T-helper 2 cell (primary cell): ENCODE measurements at places on chromosomes 13 and 19.

DNA sequence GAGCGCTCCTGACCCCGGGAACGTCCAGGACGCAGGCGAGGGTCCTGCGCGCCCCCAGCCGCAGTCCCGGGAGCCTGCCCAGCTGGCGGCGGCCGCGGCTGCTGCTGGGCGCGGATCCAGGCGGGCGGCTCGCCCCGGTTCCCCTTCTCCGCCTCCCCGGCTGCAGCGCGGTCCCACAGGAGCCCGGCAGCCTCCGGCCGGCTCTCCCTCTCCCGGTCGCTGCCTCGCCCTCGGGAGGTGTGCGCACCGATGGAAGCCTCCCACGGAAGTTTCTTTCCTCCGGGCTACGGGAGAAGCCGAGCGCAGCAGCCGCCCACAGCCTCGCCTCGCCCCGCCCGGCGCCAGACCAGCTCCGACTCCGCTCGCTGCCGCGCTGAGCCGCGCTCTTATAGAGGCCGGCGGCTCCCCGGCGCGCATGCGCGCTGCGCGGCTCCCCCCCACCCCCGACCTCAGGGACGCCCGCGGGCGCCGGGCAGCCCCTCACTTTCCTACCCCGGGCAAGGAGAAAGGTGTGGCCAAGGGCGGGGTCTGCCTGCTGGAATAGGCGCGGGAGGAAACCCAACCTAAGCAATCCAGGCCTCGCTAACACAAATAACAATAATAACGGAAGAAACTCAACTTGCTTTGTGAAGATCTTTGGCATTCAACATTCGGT lies at the start of gene SHISA2:
SHISA2 (minus strand) TSS at position 360 of the 655 bp plus-strand sequence. CDS start 1,041 bp downstream, outside the sequence.
- no peak for DNase-seq

DNA sequence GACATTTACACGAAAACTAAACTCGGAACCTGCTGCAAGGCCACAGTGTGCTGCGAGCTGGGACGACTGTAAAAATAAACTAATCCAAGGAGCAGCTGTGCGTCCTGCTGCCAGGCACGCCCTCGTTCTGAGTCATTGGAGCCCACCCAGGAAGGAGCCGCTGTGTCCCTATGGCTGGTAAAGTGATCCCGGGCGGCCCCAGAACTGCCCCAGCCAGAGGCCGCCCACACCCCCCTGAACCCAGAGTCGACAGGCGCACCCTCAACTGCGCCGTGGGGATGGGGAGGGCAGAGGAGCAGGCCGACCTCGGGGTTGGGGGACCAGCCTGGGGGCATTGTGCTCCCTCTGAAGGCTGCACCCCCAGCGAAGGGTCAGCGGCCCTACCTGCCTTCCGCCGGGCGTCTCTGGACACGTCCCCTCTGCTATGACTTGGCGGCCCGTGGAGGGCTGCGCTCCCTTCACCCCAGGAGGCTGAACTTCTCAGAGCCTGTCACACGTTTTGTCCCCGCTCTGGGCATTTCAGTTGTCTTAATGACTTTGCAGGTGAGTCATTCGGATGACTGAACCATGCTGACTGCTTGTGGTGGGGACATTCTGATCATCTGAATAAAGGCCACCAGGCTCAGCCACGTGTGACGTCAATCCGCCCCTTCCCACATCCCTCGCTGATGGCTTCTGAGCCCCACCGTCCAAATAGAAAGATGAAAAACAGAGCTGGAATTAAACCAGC lies 42.7 kb downstream of the ADPRHL1 start:
- no peak for DNase-seq

DNA sequence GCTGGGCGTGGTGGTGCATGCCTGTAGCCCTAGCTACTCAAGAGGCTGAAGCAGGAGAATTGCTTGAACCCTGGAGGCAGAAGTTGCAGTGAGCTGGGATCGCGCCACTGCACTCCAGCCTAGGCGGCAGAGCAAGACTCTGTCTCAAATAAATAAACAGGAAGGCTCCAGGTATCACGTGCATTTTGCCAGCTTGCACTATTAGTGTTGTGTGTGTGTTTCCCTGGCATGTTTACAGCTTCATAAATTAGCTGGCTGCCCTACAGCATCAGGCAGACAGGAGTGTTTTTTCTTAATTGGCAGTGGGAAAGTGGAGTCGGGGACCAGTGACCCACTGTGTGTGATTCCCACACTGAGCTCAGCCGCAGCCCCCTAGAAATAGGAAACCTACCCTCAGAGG lies 32.6 kb downstream of the SHISA2 start:
- no peak for DNase-seq

DNA sequence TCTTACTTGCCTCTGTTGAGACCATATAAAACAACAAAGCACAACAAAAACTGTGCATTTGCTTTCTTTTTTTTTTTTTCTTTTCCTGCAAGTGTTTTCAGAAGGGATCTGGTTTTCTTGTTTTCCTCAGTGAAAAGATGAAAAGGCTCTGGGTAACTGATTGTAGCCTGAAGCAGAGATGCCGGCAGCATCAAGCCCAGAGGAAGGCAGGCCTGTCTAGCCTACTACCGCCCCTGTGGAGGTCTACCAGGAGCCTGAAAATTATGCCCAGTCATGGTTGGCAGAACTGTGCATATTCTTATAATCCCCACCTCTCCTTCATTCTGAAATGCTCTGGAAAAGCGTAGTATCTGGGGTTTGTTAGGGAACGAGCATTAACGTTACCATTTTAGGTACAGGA lies 32.6 kb upstream of the MEDAG start:
- no peak for DNase-seq

DNA sequence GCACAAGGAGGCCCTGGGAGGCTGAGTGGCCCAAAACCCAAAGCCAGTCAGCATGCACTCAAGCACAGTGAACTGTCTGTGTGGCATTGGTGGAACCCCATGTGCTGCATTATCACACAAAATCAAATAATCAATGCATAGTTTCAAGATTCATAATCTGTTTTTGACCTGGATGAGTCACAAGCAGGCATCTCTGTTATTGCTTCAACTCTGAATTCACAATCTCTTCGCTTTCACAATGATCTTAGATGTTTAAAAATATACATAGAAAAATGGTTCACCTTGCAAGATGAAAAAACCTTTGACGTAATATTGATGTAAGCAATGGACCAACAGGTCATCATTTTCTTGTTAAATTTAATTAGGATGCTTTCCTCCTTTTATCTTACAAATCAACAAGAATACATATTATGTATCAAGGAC lies 455.4 kb downstream of the IRS2 start:
- DNase-seq: no peak

- no peak for DNase-seq
Measured at GRCh38 chr13:40061466-40062450, 406.3 kb downstream of the COG6 start.

GRCh38 chr19:12696366-12697335 lies at the start of gene FBXW9:
TSS of gene FBXW9 (minus strand) at chr19:12696631. CDS start at chr19:12696581, 50 bp downstream.
- DNase-seq: peak; percentile 89

DNA sequence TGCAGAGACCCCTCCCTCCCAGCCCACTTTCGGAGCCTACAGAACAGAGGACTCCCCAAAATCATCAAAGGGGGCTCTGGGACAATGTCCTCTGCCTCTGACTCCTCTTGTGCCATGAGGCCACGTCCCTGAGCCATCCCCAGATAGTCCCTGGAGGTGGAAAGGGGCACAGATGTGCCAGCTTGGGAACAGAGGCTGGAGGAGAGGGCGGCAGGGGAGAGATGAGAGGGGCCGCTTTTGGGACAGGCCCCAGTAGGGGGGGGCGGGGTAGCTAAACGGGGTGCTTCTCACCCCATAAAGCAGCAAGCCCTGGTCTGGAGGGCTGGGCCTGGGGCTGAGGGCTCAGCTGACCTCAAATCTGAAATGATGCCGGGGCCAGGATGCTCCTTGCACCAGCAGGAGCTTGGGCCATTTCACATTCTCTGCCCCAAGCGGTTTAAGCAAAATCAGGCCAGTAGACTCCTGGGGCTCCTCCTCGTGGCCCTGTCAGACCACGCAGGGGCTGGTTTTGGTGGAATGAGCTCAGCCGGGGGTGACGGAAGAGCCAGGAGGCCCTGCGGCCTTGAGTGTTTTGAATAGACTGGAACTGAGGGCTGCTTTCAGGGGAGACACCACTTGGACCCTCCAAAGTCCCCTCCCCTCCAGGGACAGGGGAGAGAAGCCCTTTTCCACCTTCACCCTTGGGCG lies 27.1 kb downstream of the ONECUT3 start:
- DNase-seq: no peak

- no peak for DNase-seq
Measured at GRCh38 chr19:51347209-51347928, 5.4 kb upstream of the VSIG10L start.

- DNase-seq: peak; percentile 67
Measured at GRCh38 chr19:610801-611480, 21.3 kb downstream of the HCN2 start.

GRCh38 chr13:46749951-46750350 lies 47.0 kb downstream of the ESD start:
- no peak for DNase-seq

GRCh38 chr13:49256841-49257240 lies 9.1 kb downstream of the CDADC1 start:
- no peak for DNase-seq

GRCh38 chr13:110265341-110265681 lies 41.6 kb downstream of the COL4A1 start:
- no peak for DNase-seq

GRCh38 chr13:20923272-20923671 lies 20.7 kb upstream of the XPO4 start:
- DNase-seq: no peak

DNA sequence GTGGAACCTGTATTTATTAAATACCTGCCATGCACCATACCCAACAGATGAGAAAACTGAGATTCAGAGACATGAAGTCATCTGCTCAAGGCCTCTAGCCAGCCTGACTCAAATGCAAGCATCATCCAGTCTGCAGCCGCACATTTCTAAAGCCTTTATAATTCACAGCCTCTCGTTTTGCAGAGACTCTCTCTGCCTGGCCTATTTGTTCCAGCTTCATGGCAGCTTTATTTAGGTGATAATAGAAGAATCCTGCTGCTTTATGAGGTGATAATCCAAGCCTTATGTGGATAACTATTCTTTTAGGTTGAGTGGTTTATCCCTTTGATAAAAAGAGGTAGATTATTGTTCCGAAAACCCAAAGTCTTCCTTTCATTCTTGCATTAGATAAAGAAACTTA lies 58.4 kb downstream of the OXGR1 start:
- no peak for DNase-seq

- no peak for DNase-seq
Measured at GRCh38 chr13:78636495-78636894, 22.5 kb downstream of the OBI1 start.

- DNase-seq: no peak
Measured at GRCh38 chr19:48722196-48722708, 2.7 kb upstream of the MAMSTR start.

- DNase-seq: no peak
Measured at GRCh38 chr13:63042686-63043085, 1627.0 kb upstream of the PCDH20 start.

- DNase-seq: no peak
Measured at GRCh38 chr13:98129059-98129746, 13.7 kb upstream of the FARP1 start.

GRCh38 chr19:3784607-3785450 lies 1.4 kb downstream of the MATK start:
- no peak for DNase-seq

DNA sequence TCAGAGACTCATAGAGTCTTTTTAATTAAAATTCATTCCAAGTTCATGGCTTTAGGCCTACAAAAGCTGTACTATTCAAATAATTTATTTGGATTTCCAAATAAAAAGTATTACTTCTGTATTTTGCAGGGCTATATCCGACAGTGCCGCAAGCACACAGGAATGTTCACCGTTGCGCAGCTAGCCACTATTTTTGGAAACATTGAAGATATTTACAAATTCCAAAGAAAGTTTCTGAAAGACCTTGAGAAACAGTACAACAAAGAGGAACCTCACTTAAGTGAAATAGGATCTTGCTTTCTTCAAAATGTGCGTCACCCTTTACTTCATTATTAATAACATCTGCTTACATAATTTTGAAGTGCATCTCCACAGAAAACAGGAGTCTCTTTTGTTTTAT lies 20.5 kb upstream of the C1QTNF9 start:
- no peak for DNase-seq

DNA sequence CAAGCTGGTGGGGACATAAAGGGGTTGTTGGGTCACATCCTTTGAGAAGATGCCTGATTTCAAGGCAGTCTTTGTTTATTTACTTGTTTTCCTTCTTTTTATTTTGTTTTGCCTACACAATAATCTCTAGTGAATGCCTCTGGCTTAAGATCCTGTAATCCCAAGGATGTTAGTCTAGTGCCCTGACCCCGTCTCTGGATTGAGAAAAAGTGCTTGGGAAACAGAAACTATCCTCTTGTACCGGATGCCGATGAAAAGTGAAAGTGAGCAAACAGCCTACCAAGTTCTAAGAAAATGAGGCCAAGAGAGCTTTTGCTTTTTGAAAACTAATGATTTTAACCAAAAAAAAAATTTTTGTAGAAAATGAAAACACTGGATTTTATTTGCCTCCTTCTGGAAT lies 42.1 kb upstream of the C1QTNF9 start:
- DNase-seq: peak; percentile 87

GRCh38 chr19:16227837-16228636 lies 30.3 kb downstream of the AP1M1 start:
- no peak for DNase-seq

- no peak for DNase-seq
Measured at GRCh38 chr19:33447336-33448158, 74.0 kb downstream of the CEBPG start.

GRCh38 chr13:65894049-65894448 lies 1336.1 kb downstream of the PCDH9 start:
- no peak for DNase-seq

GRCh38 chr19:4256563-4256962 lies 9.7 kb downstream of the YJU2 start:
- no peak for DNase-seq

DNA sequence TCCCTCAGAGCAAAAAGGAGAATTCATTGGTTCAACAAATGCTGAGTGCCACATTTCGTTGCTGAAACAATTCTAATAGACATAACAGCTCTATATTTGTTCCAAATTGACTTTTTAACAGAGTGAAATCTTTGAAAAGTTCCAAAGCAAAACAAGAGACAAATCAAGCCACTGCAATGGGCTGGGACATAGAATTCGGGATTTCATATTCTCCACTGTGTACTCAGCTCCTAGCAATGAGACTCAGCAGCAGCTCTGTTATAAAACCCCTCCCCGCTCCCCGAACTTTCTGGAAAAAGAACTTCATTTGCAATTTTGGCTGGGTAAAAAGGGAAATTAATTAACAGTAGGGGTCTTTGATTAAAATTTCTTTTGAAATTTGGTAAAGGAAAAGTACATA lies 11.3 kb downstream of the RFX2 start:
- DNase-seq: no peak

- DNase-seq: no peak
Measured at GRCh38 chr13:51707461-51707860, 96.5 kb downstream of the DHRS12 start.

- no peak for DNase-seq
Measured at GRCh38 chr13:76764429-76764828, 121.8 kb downstream of the KCTD12 start.

GRCh38 chr19:44924243-44924725 lies 9.9 kb downstream of the APOC1 start:
- DNase-seq: no peak
